Kidney tubule cell (primary cell): ENCODE measurements at places on chromosomes 5 and 9.

GRCh38 chr5:120217001-120217400, 247.1 kb upstream of the PRR16 start:
- no peak for DNase-seq

GRCh38 chr5:137573376-137573775, 74.2 kb upstream of the SPOCK1 start:
- DNase-seq: no peak

DNA sequence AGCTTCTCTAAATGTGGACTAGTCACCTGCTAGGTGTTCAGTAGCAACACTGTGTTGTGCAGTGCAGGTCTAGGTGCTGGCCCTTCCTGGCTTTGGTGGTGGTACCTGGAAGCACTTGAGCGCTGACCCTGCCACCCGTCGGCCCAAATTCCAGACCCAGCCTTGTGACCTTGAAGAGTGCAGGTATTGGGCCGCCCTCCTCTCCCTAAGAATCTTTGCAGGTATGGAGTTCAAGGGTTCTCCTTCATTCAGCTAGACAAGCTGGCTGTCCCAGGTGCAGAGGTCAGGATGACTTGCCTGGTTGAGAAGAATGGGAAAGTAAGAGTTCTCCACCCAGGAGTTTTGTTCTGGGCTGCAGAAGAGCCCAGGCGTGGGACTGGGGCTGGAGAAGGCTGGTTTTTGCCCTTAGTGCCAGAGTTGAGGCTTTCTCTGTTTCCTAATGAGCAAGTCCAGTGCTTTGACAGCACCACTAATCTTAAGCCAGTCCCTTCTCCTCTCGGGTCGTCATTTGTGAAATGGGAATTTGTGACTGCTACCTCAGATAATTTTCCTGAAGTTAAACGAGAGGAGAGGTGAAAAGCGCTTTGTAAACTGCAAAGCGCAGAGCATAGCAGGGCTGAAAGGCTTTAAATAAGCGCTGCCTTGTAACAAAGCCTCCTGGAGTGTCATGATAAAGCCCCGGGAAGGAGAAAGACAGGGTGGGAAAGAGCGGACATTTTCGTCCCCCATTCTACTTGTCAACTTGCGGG, 4.0 kb downstream of the FOXE1 start:
- DNase-seq: no peak

- no peak for DNase-seq
Observed at GRCh38 chr5:5304361-5305020, 118.0 kb upstream of the ICE1 start.

- DNase-seq: peak; percentile 98
Observed at GRCh38 chr9:93091453-93092081, 4.5 kb upstream of the CARD19 start.

DNA sequence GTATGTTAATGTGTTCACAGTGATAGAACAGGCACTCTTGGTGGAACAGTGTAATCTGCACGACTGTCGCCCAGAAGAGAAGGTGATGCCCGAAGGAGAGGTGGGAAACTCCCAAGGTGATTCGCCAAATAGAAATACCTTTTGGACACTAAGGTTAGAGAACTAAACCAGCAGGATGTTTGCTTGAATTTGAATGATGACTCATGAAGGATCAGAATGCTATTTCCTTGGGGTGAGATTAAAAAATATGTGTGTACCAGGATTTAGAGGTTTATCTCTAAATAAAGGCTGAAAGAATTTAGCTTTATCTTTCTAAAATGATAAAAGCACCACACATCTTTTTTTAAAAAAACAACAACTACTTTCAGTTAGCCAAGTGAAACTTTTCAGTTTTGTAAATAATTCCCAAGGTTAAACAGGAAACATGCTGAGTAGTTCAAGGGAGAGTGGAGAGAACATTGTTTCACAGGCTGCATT, 297.4 kb upstream of the TAS2R1 start:
- peak; percentile 86 for DNase-seq

GRCh38 chr9:109852556-109852955, 72.6 kb downstream of the PALM2AKAP2 start:
- DNase-seq: no peak

DNA sequence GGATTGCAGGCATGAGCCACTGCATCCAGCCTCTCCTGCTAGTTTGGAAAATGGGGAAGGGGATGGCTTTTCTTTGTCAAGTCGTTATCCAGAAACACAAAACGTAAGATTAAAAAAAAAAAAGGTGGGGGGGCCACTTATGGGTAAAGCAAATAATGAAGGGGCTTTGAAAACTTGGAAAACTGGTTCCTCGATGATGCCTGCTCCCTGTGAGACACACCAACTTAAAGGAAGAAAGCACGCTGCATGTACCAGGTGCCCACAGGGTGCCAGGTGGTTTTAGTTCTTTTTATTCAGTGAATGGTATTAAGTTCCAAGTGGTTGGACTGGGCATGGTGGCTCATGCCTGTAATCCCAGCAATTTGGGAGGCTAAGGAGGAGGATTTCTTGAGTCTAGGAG, 170.1 kb downstream of the GOLPH3 start:
- no peak for DNase-seq

DNA sequence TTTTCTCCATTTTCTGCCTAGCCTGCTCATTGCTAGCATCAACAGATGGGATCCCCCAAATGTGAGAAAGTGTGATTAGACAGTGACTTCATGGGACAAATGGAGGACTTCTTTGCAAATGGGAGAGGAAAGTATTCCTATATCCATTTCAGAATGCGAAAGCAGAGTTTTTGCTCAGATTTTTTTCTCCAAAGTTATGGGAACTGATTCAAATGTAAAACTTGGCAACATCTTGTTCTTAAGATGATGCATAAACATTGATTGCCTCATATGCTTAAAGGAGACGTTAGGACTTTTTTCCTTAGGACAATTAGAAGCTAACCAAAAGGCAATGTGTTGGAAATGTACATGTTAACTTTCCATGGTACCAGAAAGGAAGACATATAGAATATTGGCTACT, 704.3 kb upstream of the ZNF608 start:
- no peak for DNase-seq

DNA sequence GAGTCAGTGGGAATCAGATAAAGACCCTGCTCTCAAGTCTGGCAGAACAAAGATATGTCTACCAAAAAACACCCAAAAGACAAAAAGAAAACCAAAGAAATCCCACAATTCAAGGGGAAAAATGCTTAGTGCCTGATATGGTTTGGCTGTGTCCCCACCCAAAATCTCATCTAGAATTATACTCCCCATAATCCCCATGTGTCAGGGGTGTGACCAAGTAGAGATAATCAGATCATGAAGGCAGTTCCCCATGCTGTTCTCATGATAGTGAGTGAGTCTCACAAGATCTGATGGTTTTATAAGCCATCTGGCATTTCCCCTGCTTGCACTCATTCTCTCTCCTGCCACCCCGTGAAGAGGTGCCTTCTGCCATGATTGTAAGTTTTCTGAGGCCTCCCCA, 13.4 kb downstream of the FBXO10 start:
- DNase-seq: no peak

GRCh38 chr9:33426843-33427293, 20.5 kb downstream of the AQP3 start:
- DNase-seq: no peak

- DNase-seq: no peak
Observed at GRCh38 chr5:2579126-2579525, 172.4 kb downstream of the IRX2 start.

GRCh38 chr9:36268007-36268427, 9.8 kb upstream of the GNE start:
- DNase-seq: peak; percentile 79

DNA sequence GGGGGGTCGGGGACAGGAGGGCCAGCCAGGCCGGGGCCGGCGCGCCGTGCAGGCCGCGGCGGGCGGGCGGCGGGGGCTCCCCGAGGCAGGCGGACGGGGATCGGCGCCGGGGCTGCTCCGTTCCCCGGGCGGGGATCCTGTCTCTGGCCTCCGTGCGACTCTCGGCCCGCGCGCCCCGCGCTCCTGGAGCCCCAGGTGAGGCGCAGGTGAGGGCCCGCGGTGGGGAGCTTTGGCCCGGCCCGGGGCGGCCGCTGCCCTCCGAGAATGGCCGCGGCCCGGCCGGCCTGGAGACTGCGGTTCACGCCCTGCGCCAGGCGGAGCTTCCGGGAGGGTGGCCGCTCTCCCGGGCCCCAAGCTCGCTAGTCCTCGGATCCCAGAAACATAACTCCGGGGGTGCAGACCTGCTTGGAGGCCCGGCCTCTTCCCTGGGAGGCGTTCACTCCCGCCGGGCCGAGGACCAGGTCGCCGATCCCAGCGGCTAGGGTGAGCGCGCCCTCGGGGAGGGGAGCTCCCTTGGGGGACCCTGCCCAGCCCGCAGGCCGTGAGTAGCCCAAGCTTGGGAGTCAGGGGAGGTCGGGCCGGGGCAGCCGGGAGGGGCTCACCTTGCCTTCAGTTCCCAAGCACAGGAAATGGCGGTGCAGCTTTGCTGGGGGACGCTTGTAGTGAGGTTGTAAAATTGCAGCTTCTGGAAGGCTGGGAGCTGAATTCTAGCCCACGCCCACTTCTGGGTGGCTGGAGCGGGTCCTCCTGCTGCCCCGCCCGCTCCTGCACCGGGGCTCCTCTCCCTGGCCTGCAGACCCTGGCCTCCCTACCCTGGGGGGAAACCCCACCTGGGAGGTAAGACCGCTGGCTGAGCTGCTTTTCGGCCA, 723 bp downstream of the PPP1R26 start:
- DNase-seq: peak; percentile 56

- DNase-seq: no peak
Observed at GRCh38 chr9:3903273-3903672, 377.5 kb upstream of the RFX3 start.

GRCh38 chr5:131218392-131218791, 45.5 kb upstream of the CDC42SE2 start:
- DNase-seq: no peak

DNA sequence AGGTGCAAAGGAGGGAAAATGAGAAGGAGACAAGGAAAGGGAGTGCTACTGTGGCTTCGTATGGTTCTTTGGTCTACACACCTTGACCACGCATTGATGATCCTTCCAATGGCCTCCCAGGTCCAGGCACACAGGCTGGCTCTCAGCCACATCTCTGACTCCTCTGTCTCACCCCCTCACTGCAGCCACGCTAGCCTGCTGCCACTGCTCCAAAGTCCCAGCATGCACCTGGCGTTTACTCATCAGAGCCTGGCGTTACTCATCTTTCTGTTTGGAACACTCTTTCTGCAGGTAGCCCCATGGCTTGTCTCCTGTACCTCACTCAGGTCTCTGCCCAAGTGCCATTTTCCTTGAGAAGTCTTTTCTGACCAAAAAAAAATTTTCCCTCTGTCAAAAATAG, 195.5 kb downstream of the SNCAIP start:
- peak; percentile 39 for DNase-seq

- peak; percentile 81 for DNase-seq
Observed at GRCh38 chr5:103621548-103621930, 59.0 kb upstream of the NUDT12 start.

- peak; percentile 84 for DNase-seq
Observed at GRCh38 chr9:83182071-83182470, 119.1 kb upstream of the RASEF start.

DNA sequence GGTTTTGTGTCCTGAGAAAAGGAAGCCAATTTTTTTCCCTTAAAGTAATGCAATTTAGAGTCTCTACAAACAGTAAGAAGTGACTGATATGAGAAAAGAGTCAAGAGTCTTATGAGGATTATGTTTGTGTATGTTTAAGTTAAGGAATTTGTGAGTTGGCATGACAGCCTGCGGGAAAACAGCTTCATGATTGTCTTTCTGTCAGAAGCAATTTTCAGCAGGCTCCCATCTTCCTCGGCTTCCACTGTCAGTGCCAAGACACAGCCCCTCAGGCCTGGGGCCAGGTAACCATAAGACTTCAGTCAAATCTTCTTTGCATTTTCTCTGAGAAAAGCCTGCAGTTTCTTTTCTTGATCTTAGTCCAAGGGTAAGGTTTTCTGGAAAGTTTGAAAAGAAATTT, 17.0 kb upstream of the SELENOP start:
- no peak for DNase-seq

- DNase-seq: no peak
Observed at GRCh38 chr5:139686706-139687441, 38.7 kb downstream of the CXXC5 start.

DNA sequence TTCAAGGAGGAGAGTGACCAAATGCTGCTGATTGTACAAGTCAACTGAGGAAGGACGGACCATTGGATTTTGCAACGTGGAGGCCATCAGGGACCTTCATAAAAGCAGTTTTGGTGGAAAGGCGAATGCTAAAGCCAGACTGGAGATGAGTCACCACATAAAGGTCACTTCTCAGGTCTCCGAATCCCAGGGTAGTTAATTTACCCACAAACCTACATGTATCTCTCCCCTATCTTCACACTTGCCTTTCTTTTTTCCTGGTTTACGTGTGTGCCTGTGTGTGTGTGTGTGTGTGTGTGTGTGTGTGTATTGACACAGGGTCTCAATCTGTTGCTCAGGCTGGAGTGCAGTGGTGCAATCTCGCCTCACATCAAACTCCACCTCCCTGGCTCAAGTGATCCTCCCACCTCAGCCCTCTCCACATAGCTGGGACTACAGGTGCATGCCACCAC, 4.6 kb upstream of the CTNNA1 start:
- DNase-seq: no peak

GRCh38 chr5:32163785-32164184, 10.3 kb downstream of the GOLPH3 start:
- no peak for DNase-seq

GRCh38 chr9:125926936-125927335, 179.8 kb downstream of the PBX3 start:
- DNase-seq: no peak

- DNase-seq: no peak
Observed at GRCh38 chr5:176178789-176179188, 59.4 kb upstream of the SIMC1 start.

- DNase-seq: peak; percentile 56
Observed at GRCh38 chr9:136409557-136410455, 608 bp downstream of the ENTR1 start.

DNA sequence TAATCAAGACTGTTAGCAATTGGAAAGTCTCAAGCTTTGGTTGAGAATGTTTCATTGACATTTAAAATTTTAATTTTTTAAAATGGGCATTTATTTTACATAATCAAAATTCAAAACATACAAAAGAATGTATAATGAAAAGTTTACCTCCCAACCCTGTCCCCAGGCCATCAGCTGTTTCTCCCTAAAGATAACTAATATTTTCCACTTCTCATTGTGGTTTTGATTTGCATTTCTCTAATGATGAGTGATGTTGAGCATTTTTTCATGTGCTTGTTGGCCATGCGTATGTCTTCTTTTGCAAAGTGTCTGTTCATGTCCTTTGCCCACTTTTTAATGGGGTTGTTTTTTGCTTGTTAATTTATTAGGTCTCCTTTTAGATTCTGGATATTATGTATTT, 11.4 kb upstream of the MACIR start:
- DNase-seq: no peak

GRCh38 chr9:129377181-129377580, 199.1 kb upstream of the IER5L start:
- DNase-seq: no peak

DNA sequence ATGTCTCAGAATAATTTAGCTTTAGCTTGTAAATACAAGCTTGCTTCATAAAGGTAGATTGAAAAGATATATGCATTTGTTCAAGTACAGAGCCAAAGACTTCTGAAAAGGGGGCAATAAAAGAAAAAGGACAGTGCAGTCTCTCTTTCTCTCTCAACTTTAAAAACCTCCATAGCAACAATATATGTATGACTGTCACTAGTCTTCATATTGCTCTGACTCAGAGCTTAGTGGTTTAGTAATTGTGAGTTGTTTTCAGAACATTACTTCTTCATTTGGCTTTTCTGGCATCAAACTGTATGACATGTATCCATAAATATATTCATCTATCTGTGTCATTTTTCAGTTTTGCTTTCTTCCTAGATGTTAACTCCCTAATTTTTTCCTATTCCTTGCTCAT, 194.6 kb upstream of the KIF2A start:
- DNase-seq: no peak
